ENCODE measurements at places on chromosomes 5 and 9. TPM values are rescaled to one million over a fixed set of nuclear protein-coding genes. Genes with fewer than 3 reads are reported as not detected.

GRCh38 chr5:94467346-94467953 is 151.0 kb downstream of the KIAA0825 start:
- no peak for DNase-seq

- DNase-seq: no peak
These were observed 729 bp upstream of the TNPO1 start for GRCh38 chr5:72815580-72816283.

DNA sequence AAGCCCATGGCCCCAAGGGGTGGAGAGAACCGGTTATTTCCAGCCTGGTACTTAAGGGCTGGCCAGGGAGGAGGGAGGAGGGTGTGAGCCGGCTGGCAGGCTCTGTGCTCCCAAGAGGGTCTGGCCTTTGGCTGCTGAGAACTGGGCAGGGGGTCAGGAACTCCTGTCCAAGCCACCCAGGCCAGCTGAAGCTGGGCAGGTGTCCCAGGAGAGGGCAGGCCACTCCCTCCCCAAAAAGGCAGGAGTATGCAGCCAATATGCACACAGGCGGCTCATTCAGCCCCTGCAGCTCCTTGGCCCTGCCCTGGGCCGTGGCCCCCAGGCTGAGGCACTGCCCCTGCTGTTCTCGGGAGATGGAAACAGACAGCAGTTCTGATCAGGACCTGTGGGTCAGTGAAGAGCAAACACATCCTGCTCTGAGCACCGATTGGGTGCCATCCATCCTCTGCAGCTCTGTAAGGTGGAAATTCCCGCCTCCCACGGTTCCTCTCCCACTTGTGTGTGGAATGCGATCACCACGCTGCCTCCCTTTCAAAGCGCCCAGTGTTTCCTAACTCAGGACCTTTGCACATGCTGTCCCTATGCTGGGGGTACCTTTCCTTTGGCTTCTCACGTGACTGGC is 17.1 kb upstream of the KIF12 start:
- no peak for DNase-seq

DNA sequence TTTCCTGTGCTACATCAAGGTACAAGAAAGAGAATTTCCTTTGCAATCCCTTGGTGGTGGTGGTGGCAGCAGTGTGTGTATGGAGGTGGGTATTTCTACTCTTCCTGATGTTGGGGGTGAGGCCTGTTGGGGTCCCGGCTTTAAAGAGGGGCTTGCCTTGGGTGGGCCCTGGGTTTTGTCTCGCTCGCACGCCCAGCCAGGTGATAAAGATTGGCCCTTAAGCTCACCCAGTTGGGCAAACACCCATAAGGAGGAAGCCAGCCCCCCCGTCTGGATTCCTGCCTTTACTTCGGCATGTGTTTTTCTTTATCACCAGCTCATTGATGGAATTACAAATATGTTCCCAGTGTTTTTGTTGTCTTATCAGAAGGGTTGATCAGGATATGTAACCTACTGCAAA is 16.0 kb upstream of the SARDH start:
- DNase-seq: no peak

DNA sequence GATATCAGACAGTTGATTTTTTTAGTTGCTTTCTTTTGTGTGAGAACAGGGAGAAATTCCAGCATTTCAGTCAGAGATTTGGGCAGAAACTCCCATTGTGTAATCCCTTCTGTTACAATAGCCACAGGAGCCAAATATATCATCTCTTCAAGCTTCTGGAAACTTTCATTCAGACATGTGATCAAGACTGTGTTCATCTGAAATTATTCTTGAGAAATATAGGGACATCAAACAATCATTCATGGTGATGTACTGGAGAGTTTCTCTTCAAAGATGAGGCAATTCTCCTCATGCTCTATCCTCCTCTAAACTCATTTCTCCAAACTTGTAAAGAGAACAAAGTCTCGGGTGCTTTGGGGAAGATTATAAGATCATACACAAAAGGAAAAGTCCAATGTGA is 35.2 kb upstream of the CSNK1G3 start:
- DNase-seq: no peak

The CSNK1A1 gene
- 212 TPM for total RNA-seq

The TTC16 gene
- 4.3 TPM for total RNA-seq

The BASP1 gene
- total RNA-seq: 2.4 TPM

The GPX3 gene
- 0.22 TPM for total RNA-seq

The CBY3 gene
- total RNA-seq: not detected

The ADAMTS19 gene
- total RNA-seq: not detected

The GABRA1 gene
- total RNA-seq: not detected
